ENCODE measurements at places on chromosomes 16 and 17.

GRCh38 chr17:64185101-64185500 lies 55.2 kb upstream of the ERN1 start:
- DNase-seq, result no peak

- peak; percentile 5 for DNase-seq
These were observed at the start of gene TMEM132E for GRCh38 chr17:34579017-34579946. TSS of gene TMEM132E (plus strand) at chr17:34579582. CDS start at chr17:34581077, 1,495 bp downstream.

DNA sequence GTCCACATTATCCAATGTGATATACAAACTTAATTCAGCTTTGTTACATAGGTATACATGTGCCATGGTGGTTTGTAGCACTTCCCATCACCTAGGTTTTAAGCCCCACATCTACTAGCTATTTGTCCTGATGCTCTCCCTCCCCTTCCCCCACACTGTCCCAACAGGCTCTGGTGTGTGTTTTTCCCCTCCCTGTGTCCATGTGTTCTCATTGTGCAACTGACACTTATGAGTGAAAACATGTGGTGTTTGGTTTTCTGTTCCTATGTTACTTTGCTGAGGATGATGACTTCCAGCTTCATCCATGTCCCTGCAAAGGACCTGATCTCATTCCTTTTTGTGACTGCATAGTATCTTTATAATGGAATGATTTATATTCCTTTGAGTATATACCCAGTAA lies 196.7 kb downstream of the CDH11 start:
- DNase-seq, result no peak

DNA sequence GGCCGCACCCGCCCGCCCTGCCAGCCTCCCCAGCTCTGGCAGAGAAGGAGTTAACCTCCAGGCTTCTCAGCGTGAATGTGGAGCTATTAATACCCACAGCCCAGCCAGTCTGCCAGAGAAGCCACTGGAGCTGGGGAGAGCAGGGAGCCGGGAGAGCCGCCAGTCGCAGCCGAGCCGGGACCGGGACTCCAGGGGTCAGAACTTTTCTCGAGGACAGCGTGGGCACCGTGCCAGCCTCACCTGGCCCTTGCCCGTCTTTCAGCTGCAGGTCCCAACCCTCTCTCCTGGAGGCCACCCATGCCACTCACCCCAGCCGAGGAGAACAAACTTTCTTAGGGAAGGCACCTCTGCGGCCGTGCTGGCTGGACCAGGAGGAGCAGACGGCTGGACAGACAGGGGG lies 33.8 kb upstream of the SBK1 start:
- no peak for DNase-seq

- DNase-seq, result no peak
These were observed 33.1 kb upstream of the NF1 start for GRCh38 chr17:31061678-31062077.

GRCh38 chr17:36935671-36936454 lies 1.4 kb upstream of the LHX1 start:
- DNase-seq, result no peak

DNA sequence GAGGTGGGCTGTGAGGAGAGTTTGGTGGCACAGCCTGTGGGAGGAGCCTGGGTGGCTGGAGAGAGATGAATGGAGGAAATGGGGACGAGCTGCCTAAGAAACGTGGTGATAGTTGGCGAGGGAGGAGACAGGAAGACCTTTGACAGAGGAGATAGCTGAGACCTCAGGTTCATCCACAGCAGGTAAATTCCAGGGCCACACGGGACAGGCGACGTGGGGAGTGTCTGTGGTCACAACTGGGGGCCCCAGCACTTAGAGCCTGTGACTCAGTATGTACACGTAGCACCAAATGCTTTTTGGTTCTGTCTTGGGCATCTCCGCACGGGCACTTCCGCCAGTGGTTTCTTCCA lies 7.7 kb downstream of the MINK1 start:
- no peak for DNase-seq

- DNase-seq, result no peak
These were observed 12.8 kb downstream of the SLC47A1 start for GRCh38 chr17:19546289-19547065.

DNA sequence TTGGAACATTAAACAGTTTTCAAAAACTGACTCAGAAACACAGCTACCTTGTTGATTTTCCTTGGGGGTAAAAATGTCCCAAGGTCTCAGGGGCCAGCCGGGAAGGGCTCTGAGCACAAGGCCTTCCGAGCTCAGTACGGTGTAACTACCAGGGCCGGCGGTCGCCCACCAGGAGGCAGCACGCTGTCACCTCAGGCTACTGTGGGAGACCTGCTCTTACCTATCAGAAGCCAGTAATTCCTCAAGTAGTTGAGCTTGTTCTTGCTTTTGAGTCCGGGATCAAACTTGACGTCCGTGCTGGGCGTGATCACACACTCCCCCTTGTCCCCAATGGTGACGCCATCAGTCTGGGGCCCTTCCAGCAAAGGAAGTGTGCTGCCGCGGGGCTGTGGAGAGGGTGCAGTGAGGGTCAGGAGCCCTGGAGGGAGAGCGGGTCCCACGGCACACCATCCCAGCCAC lies 43.4 kb upstream of the ICAM2 start:
- DNase-seq, result peak; percentile 26

GRCh38 chr17:15384142-15384787 lies 42.9 kb upstream of the TEKT3 start:
- DNase-seq, result no peak

DNA sequence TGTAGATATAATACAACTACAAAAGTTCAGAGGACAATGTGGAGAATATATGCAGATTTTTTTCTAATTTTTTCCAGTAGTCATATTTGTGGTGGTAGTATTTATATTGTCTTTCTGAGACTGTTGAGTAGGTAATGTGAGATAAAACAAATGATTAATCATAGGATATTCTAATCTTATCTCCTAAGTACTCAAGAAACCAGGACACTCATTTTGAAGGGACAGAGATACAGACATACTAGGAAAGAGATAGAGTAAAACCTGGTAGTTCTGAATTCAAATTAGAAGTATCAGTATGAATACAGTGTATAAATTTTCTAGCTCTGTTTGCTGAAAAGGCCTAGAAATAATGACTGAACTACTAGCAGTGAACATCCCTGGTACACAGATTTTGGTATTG lies 141.7 kb upstream of the ASIC2 start:
- no peak for DNase-seq

DNA sequence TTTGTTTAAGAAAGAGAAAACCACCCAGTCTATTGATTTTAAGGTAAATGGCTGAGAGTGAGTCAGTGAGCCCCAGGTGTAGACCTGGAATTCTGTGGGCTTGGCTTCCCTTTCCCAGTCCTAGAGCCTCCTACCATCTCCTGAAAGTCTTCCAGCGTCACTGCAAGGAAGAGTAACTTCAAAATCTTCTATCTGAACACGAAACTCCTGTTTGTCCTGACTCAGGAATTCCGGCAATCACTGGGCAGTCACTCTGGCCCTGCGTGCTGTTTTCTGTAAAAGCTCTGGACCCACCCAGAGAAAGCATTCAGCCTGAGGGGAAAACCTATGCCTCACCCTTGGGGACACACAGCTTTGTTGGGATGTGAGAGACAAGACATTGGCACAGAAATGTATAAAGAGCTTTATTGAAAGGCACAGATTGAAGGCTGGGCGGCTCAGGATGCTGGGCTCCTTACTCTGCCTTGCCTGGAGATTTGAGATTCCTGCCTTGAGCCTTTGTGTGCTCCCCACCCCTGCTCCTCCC lies 15.9 kb downstream of the MINK1 start:
- no peak for DNase-seq

- DNase-seq, result no peak
These were observed 1.3 kb upstream of the ACTG1 start for GRCh38 chr17:81513753-81514488.

DNA sequence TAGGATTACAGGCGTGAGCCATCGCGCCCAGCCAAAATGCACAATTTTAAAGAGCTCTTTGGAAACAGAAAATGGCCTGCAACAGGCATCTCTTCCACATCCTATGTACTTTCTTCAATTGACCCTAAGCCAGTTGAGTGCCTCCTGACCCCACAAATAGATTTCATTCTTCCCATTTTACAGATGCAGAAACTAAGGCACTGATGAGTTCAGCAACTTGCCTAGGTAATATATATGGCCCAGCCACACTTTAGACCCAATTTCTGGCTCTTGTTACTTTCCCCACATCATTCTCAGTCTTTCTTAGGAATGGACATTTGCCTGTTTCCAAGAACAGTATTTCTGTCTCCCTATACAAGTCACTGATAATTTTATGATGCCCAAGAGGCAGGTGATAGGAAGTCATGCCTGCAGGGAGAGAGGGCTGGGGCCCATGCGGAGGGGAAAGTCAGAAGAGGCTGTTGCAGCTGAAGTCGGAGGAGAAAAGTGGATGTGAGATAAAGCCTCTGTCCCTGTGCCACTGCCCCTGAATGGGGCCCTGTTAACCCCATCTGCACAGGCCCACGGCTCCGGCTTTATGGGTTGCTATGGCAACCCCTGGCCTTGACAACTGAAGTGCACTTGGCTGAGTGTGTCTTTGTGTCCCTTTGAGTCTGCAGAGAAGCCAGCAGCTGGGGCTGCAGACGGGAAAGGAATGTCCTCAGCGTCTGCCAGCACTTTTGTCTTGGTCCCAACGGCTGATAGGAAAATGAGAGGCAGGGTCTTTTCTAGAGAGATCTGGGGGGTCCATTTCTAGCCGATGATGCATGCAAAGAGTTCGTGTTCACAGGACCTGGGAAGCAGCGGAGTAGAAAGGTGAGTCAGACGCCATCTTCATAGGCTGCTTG lies 45.9 kb downstream of the ABAT start:
- no peak for DNase-seq

GRCh38 chr17:81928544-81929252 lies 1.2 kb upstream of the MAFG start:
- DNase-seq, result no peak

DNA sequence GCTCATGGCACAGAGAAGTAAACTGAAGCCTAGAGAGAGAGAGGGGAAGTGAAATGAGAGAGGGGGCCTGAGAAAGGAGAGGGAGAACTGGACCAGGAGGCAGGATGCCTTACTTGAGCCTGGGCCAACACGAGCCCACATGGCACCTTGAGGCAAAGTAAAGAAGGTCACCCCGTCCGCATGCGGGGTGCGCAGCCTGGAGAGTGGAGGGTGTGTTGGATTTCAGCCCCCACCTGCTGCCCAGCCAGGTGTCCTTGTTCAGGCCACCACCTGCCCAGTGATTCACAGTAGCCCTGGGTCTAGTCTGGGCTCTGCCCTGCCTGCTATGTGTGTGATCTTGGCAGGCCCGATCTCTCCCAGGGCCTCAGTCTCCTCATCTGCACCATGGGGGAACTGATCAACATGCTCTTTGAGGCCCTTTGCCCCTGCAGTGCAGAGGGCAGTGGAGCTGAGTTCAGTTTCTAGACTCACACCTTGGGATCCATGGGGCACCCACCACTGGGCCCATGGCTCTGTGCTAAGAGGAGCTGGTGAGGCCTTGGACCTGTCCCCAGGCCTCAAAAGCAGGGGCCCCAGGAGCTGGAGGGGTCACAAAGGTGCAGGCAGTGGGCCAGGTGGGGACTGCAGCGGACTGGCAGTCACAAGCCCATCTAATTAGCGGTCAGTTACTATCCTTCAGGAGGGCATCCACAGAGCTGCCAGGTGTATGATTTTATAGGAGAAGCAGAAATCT lies 9.8 kb upstream of the DRC7 start:
- DNase-seq, result no peak

DNA sequence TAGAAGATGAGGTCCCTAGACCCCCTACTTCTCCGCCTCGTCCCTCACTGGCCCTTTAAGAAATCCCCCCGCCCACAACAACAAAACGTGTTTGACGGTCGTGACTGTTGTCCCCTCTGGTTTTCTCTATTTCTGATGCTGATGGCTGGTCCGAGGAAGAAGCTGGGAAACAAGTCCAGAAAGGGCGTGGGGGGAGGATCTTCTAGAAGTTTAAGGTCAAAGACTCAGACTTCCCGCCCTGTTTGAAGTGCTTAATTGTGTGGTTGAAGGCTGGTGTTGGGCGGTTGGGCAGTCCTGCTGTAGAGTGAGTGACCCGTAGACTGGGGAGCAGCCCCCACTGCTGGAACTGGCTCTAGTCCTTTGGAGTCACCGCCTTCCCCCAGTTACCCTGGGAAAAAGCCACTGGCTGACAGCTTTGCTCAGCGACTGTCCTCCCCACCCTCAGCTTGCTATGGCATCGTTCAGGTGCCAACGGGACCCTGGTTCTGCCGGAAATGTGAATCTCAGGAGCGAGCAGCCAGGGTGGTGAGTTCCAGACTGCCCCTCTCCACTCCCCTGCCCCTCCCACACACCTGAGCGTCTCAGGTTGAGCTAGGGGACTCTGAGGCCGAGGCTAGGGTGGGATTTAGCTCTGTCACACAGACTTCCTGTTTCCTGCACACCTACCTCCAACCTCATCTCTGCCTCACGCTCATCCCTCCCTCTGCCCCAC lies 1.6 kb downstream of the MLLT6 start:
- no peak for DNase-seq

DNA sequence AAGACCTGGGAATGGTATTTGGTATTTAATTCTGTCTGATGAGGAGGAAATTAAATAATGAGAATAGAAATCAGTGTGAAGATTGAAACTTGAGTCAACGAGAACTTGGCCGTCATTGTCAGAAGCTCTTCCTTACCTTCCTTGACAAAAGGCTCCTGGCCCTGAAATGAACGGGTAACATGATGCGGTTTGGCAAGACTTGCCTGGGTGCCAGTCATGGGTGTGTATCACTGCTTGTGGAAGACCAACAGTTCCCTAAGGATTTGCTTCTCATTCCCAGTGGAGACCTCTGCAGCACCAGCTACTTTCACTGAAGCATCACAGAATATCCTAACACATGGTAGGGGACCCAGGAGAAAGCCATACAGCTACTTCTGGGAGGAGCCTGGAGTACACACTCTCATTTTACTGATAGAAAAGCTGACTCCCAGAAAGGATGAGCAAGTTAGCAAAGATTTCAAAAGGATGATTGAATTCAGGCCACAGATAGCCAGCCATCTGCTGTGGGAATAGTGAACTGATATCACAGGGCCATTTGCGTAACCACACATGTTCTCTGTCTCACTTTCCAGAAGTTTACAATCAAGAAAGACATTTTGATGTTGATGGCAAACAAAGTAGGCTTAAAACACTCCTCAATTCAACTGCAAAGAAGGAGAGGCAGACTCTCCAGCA lies 258.1 kb upstream of the SALL1 start:
- no peak for DNase-seq

DNA sequence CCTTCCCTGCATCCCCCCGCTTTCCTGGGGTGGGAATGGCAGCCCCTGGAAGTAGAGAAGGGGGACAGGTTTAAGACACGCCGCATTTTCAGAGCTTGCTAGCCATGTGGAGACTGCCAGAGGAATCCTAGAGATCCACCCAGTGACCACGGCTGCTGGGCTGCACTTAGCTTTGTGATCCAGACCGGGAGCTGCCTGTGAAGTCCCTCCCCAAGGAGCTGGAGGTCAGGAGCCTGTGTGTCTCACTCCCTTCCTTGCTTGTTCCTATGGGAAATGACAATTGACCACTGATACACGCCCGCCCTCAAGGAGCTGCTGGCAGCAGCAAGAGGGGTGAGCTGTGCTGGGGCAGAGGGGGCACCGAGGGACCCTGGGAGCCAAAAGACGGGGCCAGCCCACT lies 73.7 kb downstream of the SREBF1 start:
- DNase-seq, result no peak
